ENCODE measurements at places on chromosomes 16 and 17.

GRCh38 chr16:29784901-29785500, 5.5 kb upstream of the KIF22 start:
- peak; percentile 63 for DNase-seq

- no peak for DNase-seq
These were observed 16.9 kb downstream of the BLMH start for GRCh38 chr17:30274887-30275286.

- no peak for DNase-seq
These were observed 7.3 kb downstream of the BRIP1 start for GRCh38 chr17:61856035-61856434.

DNA sequence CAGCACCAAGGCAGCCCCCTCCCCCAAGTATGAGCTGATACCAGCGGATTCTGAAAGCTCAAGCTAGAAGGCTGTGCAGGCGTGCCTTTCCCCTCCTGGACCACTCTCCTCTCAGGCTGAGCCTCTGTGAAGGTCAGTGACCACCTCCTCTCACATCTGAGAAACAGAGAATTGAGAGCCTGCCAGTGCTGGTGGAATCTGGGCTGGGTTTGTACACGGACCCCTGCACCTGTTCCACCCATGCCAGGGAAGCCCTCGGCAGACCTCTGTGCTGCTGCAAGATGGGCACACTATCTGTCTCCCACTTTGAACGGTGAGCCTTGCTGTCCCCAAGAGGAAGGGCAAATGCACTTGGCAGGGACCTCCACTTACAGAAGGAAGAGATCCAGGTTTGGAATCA, 54.7 kb upstream of the SDK2 start:
- DNase-seq, result no peak

GRCh38 chr16:88957887-88958577, 19.0 kb downstream of the CBFA2T3 start:
- no peak for DNase-seq

GRCh38 chr17:47981462-47981861, 10.5 kb downstream of the CDK5RAP3 start:
- no peak for DNase-seq

GRCh38 chr17:50221864-50222545, 20.6 kb upstream of the COL1A1 start:
- DNase-seq, result no peak

DNA sequence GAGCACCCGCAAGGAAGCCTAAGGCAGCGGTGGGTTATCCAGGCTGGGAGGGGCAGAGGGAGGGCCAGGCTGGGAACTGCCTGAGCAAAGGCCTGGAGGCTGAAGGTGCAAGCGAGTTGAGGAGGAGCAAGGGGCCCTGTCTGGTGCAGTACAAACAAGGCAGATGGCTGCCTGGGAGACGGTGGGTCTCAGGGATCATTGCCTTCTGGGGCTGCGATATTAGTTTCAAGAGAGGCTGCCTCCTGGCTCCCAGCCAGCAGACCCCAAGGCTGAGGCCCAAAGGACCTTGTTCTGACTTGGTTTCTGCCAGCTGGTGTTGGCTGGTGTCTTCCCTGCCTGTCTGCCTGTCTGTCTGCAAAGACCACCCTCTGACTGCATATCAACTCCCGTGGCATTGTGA, 154.0 kb downstream of the IRF8 start:
- DNase-seq, result no peak

GRCh38 chr16:52073024-52073423, 473.9 kb downstream of the TOX3 start:
- DNase-seq, result no peak

DNA sequence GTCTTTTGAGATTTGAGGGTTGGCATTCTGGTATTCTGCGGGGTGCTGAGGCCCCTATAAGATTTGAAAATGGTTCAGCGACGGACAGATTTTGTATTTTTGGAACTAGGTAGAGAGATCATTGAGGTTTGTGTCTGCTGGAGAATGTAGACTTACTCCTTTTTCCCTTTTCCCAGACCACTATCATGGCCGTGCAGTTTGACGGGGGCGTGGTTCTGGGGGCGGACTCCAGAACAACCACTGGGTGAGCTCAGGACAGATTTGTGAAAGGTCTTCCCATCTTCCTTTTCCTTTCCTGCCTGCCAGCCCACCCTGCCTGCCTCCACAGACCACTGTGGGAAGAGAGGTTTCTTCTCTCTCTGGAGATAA, 572 bp downstream of the PSMB6 start:
- DNase-seq, result no peak

DNA sequence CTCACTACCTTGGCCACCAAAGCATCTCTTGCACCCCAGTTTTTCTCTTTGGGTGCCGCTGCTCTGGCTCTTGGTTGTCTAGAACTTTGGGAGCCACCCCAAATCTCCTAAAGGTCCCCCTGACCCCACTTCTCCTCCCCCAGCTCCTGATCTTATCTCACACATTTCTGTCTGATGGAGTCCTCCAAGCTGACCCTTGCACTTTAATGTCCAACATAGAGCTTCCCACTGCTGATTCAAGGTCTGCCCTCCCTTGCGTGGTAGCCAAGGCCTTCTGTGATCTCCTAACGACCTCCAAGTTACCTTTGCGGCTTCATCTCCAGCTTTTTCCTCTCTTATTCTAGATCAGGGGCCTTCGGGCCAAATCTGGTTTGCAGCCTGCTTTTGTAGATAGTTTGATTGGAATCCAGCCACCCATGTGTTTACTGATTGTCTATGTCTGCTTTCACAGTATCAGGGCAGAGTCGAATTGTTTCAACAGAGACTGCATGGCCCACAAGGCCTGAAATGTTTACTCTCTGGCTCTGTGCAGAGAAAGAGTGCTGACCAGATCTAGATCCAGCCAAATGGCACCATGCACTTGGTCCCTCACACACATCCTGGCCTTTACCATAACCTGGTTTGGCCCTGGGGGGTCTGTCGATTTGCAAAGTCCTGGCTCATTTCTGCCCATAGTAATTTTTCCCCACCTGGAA, 168.6 kb downstream of the HAPSTR1 start:
- DNase-seq, result no peak

DNA sequence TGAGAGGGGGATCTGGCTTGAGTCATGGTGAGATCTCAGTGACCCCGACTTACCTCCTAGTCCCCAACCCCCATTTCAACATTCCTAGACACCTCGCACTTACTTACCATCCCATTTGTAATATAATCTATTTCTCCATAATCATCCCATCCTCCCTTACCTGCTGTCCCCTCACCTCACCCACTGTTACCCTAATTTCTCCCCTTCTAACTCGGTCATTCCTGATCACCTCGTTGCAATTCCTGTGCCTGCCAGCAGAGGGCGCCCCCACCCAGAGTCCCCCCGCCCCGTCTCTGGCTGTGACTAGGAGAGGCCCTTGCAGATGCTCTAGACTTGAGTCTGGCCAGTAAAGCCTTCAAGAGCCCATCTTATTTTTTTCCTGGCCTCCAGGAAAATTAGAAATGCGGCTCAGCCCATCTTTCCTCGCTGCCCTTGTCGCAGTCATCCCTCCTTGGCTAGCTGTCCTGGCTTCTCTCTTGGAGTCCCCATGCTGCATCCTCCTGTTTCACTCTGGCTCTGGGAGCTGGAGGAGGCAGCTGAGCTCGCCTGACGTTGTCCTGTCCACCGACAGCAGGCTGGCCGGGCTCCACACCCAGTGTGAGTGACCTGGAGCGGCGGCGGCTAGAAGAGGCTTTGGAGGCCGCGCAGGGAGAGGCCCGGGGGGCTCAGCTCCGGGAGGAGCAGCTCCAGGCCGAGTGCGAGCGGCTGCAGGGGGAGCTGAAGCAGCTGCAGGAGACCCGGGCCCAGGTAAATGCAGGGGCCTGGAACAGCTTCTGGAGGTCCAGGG, 5.0 kb downstream of the TBKBP1 start:
- no peak for DNase-seq

DNA sequence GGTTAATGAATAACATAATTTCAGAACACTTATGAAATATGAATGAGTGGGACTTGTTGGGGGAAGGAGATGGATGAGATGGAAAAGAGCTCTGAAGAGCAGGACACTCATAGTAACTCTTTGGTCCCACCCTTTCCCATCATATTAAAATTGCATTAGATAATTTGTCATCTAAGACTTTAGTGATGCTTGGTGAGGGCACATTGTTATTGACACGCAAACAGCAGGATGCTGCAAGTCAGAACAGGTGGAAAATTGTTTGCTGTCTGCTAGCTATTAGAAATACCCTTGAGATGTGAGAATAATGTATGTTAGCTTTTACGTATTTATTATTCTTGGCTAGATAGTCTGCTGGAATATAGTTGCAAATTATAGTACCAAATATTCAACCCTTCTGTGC, 75.7 kb downstream of the TANC2 start:
- no peak for DNase-seq

DNA sequence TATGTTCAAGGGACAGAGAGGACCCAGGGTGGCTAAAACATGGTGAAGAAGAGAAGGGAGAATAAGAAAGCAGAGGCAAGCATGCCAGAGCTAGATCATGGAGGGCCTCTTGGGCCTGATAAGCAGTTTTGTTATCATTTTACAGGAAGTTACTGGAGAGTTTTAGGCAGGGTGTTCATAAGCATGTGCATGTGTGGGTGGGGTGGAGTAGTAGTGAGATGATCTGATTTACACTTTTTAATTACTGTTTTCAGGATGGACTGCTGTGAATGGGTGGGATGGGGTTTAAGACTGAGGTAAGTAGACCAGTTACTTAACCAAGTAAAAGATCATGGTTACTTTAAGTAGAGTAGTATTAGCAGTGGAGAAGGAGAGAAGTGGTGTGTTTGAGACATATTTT, 173.6 kb downstream of the PHKB start:
- DNase-seq, result no peak

DNA sequence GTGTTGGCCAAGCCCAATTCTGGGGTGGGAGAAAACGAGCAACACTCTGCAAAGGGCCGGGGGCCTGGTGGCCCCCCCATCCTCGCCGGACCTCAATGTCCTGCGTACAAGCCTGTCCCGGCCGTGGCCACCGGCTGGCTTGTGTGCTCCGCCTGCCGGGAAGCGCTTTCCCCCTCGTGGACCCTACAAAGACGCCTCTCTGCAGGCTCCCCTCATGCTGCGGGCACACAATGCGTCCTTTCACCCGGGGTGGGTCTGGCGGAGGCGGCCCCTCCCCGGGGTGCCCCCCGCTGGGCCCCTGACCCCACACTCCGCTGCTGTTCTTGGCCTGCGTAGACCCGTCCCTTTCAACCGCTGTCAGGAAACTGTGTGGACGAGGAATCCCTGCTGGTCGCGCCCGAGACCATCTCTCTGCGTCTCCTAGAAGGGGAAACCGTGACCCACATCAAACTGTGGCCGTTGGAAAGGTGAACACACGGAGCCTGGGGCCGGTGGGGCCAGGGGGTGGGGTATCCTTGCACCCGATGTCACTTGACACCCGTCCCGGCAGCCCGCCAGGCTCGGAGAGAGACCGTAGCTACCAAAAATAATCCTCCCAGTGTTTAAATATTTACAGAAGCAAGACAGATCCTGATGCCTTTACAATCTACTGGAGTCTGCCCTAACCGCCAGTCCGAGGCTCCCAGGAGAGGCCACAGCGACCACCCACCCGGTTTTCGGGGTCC, 43.6 kb downstream of the TBC1D16 start:
- DNase-seq, result no peak

DNA sequence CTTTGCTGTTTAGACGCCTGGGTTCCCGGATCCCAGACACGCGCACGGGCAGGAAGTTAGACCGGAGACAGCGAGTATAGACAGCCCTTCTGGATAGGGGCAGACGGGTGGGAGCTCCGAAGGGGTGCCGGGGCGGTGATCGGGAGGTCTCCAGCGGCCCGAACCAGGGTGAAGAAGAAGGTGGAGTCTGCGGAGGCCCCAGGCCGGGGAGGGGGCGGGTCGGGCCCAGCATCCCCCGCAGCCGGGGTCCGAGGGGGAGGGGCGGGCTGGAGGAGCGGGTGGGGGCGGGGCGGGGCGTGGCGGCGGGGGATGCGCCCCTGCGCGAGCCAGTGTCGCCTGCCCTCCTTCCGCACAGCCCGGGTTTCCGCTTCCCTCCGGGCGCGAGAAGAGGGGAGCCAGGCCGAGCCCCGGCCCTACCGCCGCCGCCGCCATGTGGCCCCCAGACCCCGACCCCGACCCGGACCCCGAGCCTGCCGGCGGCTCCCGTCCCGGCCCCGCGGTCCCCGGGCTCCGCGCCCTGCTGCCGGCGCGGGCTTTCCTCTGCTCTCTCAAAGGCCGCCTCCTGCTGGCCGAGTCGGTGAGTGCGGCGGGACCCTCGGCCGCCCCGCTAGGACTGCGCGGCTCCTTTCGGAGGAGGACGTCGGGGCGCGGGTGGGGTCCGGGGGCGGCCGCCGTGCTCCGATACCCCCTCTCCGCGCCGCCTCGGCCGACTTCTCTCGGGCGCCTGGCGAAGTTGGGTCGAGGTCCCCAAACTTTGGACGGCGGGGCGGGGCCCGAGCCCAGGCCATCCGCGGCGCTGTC, at the start of gene CMTM3:
Gene CMTM3 (plus strand): TSS at position 329 of the 801 bp plus-strand sequence. CDS start 102 bp downstream, at position 431.
- DNase-seq, result peak; percentile 81

- DNase-seq, result no peak
These were observed 5.8 kb upstream of the FASN start for GRCh38 chr17:82103553-82104451.

Data from activated CD8-positive, alpha-beta memory T cell treated with anti-CD3 and anti-CD28 coated beads for 48 hours (primary cell).